ENCODE measurements at places on chromosomes 5 and 9.

GRCh38 chr5:644971-645370 is 32.8 kb downstream of the CEP72 start:
- no peak for DNase-seq

DNA sequence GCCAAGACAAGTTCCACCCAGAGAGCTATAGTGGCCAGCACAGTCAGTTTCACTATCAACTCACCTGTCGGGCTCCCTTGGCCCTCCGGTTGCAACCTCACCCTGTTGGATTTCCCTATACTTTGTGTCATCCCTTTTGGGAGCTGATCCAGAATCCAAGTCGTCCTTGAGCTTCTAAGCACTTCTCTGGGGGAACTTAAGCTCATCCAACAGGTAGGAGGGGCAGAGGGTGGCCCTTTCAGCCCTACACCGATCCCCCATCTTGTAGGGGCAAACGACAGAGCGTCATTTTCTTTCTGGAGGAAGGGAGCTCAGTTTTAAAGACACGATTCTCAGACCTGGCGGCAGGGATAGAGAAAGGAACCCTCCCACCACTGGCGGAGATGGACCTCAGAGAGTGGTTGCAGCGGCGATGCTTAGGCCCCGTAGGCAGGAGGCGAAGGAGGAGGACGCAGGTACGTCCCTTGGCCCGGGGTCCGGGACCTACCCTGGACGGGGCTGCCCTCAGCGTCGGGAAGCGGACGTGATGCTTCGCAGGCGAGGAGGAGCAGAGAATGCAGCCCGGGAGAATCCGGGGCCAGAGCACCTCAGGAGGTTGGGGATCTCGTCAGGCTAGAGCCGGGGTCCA is 519 bp downstream of the ZER1 start:
- DNase-seq = no peak

DNA sequence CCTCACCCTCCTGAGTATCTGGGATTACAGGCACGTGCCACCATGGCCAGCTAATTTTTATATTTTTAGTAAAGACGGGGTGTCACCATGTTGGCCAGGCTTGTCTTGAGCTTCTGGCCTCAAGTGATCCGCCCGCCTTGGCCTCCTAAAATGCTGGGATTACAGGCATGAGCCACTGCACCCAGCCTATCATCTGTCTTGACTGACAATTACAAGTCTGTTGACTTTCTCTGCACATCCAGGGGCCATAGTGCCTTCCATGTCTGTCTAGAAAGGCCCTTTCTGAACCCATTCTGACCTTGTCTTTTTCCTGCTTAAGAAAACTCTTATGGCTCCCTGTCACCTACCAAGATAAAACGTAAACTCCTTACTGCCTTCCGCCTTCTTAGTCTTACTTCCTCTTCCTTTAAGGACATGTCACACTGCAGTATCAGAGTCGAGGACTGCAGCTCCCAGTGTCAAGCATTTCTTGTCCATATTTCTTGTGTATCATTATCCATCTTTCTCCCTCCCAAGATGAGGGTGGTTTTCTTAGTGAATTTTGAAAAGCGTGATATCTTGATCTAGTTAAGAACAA is 49.9 kb upstream of the SHB start:
- no peak for DNase-seq

DNA sequence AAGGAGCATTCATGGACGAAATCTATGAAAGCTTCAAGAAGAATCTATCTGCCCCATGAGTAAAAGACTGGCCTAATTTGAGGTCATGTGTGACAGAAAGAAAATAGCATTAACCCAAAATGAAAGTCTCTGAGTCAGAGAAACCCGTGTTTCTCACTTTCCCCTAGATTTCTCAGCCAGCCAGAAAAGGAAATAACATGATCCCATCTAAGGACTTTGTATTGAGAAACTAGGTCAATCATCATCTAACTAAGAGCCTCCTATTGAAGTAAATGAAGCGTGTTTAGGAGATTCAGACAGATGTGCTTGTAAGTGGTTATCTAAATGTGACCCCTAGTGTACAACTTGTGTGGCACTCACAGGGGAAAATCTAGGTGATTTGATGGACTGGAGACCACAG is 77.3 kb upstream of the ZNF366 start:
- DNase-seq = no peak

DNA sequence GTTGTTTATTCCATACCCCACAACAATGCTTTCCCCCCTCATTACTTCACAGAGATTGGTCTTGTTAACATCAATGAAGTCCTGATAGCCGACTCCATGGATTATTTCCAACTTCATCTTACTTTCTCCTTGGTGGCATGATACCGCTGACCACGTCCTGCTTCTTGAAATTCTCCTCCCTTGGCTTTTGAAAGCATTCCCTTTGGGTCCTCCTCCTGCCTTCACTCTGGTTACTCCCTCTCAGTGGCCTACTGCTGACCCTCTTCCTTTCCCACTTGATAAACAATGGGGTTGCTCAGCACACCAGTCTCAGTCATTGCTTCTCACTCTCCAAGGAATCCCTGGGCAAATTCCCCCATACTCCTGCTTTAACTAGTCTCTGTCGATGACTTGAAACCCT is 283.9 kb downstream of the SEC61B start:
- DNase-seq = no peak

- DNase-seq = no peak
These were observed 8.0 kb downstream of the PLIN2 start for GRCh38 chr9:19119246-19119645.

- DNase-seq = no peak
These were observed 3.4 kb downstream of the NOTCH1 start for GRCh38 chr9:136542241-136543040.

DNA sequence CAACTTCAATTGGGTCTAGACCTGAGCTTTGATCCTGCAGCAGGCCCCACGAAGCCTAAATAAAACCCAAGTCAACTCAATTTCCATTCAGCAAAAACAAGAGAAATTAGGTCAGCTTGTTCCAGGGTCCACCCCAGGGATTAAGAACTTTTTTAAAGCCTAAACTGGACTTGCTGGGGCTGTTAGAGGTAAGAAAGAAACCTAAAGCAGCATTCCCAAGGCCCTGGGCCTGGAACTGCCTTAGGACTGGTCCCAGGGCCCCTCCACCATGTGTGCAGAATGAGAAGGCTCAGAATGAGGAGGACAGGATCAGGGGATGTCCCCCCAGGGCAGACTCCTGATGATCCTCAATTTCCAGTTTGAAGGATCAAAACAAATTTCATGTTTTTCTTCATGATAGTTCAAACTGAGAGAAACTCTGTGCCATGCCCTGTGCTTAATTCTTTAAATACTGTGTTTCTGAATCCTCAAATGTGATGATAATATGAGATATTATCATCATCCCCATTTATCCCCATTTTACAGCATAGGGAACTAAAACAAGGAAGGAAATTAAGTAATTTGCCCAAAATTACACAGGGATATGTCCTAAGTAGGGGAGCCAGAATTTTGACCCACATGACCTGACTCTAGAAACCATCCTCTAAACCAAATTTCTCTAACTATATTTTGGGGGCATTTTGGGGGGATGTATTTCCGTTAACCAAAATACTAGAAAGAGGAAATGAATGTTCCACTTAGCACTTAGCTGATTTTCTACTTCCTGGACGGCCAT is 64.5 kb downstream of the DENND1A start:
- DNase-seq = no peak

- DNase-seq = no peak
These were observed 729.8 kb downstream of the EFNA5 start for GRCh38 chr5:106940986-106941385.

- DNase-seq = no peak
These were observed 20.0 kb upstream of the TEK start for GRCh38 chr9:27088981-27089380.

DNA sequence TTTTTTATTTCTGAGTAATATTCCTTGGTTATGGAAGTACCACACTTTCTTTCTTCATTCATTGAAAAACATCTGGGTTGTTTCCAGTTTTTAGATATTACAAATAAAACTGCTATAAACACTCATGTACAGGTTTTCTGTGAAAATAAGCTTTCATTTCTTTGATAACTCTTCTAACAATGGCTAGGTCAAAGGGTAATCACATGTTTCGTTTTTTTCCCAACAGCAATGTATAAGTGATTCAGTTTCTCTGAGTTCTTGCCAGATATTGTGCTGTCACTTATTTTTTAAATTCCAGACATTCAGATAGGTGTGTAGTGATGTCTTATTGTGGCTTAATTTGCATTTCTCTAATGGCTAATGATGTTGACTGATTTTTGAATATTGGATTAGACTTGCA is 16.7 kb upstream of the TNPO1 start:
- DNase-seq = no peak

Data from NCI-H2171 treated with DMSO at 0.1 percent for 48 hours (cell line).